ENCODE measurements at places on chromosomes 7 and 10. TPM values are rescaled to one million over a fixed set of nuclear protein-coding genes. Genes with fewer than 3 reads are reported as not detected.

DNA sequence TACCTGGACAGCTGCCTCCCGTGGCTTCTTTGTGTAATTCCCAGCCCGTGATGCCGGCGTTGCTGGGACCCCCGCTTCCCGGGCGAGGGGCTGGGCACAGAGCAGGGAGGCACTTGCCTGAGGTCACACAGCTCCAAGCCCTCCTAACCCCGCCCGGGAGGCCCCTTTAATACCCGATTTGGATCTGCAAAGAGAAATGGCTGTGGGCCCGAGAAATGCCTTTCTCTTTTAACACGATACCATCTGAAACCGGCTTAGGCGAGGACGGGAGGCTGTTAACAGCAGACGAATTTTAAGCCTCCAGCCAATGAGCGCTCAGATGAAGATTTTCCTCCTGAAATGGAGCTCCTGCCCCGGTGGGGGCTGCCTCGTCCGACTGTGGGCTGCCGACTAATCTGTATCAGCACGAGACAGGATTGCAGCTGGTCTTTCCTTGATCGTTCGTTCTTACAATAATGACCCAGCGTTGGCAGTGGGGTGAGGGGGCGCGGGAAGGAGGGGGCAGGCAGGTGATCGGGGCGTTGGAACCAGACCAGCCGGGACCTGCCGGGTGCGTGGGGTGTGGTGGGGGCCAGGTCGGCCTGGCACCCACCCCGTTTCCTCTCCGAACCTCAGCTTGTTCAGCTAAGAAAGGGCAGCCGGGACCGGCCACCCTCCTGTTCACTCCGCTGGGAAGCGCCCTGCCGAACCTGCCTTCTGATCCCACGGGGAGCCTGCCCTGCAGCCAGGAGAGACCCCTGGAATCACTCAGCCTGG lies 36.2 kb upstream of the FOXL3 start:
- no peak for DNase-seq

GRCh38 chr7:81721437-81721836 lies 48.4 kb downstream of the HGF start:
- DNase-seq, result no peak

The MYOZ1 gene
- total RNA-seq, result 122 TPM

The ECD gene
- total RNA-seq, result 25.8 TPM

The SEMA4G gene
- 1.9 TPM for total RNA-seq

The PLAC9 gene
- 40.2 TPM for total RNA-seq

Measured in skin of body (tissue), 3 donors.